Activated T-helper 17 cell treated with anti-CD3 and anti-CD28 coated beads, Interleukin-2, amount 50 U/mL, for 72 hours (primary cell): ENCODE measurements at places on chromosomes 3 and 15. TPM values are rescaled to one million over a fixed set of nuclear protein-coding genes. Genes with fewer than 3 reads are reported as not detected.

- no peak for ATAC-seq
These were observed 44.9 kb downstream of the SPATA16 start for GRCh38 chr3:173096140-173096539.

- no peak for ATAC-seq
These were observed 102.4 kb upstream of the LRIG1 start for GRCh38 chr3:66603151-66603611.

DNA sequence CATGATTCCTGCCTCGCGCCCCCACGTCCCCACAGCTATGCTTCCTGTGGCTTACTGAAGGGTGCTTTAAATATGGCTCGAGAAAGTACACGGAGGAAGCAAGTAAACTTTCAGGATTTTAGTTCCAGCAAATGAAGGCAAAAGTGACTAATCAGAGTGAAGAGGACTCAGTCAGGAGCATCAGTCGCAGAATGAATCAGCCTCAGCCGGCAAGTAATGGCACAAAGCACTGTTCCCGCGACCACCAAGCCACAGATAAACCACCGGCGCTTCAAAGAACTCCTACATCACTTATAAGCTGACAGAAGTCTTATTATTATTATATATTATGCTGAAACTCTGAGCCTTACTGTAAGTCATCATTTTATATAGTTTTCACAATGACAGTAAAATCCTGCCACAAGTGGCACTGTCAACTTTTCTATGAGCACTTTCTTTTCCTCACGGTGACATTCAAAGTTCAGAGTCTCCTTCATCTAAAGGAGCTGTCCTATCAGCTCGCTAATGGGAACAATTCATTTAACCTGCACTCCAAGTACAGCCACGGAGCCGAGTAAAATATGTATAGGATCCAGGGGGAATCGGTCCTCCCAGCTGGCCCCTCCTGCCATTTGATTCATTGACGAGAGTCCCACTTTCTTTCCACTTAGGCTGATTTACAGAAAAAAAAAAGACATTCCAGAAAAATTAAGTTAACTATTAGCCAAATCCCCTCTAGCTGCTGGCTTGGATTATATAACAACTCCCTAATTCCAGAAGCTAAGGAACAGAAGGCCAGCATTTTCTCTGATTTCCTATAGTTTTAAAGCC, 217.0 kb upstream of the ICE2 start:
- peak; percentile 81 for ATAC-seq

GRCh38 chr15:45429941-45430792, 51.8 kb upstream of the GATM start:
- peak; percentile 97 for ATAC-seq

GRCh38 chr3:114496021-114496434, 202.2 kb downstream of the TIGIT start:
- ATAC-seq, result no peak

DNA sequence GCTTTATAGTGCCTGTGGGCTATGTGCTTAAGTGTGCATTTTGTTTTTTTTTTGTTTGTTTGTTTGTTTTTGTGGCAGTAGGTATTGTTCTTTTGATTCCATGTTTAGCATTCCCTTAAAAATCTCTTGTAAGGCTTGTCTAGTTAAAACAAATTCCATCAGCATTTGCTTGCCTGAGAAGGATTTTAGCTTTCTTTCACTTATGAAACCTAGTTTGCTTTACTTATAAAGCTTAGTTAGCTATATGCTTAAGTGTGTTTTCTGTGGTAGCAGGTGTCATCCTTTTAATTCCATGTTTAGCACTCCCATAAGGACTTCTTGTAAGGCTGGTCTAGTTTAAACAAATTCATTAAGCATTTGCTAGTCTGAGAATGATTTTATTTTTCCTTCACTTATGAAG, 17.3 kb downstream of the IL16 start:
- no peak for ATAC-seq

- ATAC-seq, result no peak
These were observed 90.9 kb upstream of the NEO1 start for GRCh38 chr15:72961346-72961745.

DNA sequence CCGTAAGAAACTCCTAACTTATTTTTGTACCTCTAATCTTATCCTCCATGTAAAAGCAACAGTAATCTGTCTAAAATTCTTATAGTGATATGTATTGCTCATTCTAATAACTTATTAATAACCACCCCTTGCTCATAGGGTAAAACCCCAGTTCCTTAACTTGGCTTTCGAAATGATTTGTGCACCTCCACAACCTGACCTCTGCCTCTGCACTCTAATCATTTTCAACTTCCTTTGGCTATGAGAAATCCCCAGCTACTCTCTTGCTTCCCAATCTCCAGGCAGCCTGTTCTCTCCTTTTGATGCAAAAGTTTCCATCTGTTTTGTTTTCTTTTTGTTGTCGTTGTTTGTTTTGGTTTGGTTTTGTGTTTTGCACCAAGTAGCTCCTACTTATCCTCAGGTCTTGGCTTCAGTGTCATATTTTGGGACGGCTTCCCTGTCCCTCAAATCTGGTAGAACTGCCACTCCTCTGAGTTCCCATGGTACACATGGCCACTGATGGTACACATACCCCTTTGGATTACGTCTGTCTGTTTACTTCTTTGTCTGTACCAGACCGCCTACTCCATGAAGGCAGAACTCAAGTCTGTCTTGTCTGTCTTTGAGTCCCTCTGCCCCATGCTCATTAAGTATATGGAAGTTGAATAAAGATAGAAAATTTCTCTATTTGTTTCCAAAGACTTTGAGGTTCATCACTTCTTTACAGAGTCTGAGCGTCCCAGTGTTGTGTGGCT, 105.6 kb upstream of the TGFBR2 start:
- ATAC-seq, result peak; percentile 65

DNA sequence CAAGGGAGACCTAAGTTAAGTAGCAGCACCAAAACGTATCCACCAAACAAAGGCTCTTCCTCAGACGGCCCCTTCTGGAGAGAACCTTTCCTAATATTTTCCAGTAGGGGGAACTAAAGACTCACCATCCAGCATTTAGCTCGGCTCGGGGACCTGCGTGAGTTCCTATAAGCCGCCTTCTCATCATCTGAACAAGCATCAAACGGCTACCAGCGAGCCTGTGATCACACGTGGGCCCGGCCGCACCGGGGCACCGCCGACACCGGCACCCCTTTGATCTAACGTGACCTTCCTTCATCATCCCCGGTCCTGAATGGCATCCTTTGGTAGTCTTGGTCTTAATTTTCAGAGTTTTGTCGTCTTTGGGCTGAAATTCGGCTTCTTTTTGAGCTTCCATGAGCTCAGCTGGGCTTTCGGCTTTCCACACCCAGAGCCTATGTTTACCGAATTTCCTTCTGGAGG, 1.4 kb upstream of the ROBO2 start:
- no peak for ATAC-seq

The PRSS50 gene
- total RNA-seq, result not detected

The ZNF774 gene
- 0.69 TPM for total RNA-seq

The ZDHHC3 gene
- 20.5 TPM for total RNA-seq
